ENCODE measurements at places on chromosomes 16 and 17. TPM values are rescaled to one million over a fixed set of nuclear protein-coding genes. Genes with fewer than 3 reads are reported as not detected.

PRR14 gene
- polyA plus RNA-seq: 51.8 TPM

DCAF7 gene
- 16.0 TPM for polyA plus RNA-seq

NTN3 gene
- not detected for polyA plus RNA-seq

TNRC6A gene
- polyA plus RNA-seq: 14.7 TPM

SEPTIN1 gene
- 6.8 TPM for polyA plus RNA-seq

SLC35G6 gene
- 0.01 TPM for polyA plus RNA-seq

NLE1 gene
- polyA plus RNA-seq: 3.8 TPM
